ENCODE measurements at places on chromosomes 3 and 15.

DNA sequence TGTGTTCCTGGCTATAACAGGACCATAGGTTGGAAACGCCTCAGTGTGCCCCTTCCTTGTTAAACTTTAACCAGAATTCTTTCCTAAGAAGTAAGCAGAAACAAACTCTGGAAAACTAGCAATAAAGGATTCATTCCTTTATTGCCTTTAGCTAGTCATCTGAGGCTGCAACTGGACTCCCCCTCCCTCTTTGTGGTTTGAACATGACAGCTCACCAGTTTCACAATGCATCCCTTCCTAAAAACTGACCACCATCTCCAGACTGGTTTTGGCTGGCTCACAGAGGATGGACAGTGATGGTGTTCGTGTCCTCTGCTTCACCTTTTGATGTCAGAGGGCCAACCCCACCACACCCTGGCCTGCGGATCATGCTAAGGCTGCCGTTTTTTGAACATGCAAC lies 27.9 kb upstream of the TGFBR2 start:
- DNase-seq = no peak

GRCh38 chr15:78790027-78790426 lies 21.2 kb downstream of the ADAMTS7 start:
- DNase-seq = peak; percentile 17

DNA sequence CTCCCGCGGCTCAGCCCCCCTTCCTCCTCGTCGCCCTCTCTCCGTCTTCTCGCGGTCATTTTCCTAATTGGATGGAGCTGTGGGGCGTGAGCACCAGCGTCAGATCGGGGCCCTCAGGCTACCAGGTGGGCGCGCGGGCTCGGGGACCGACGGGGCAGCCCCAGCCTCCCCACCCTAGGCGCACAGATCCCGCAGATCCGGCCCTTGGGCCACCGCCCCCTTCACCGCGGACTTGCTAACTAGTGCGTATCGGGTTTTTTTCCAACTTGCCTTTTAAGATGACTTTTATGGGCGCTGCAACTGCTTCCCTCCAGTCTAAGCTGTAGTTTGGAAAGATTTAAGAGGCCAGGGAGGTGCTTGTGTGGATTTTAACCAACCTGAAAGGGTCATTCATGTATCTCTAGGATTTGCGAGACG lies 1.3 kb downstream of the ZNF710 start:
- peak; percentile 29 for DNase-seq

- DNase-seq = no peak
Measured at GRCh38 chr3:48797626-48798025, 50.0 kb downstream of the PRKAR2A start.

DNA sequence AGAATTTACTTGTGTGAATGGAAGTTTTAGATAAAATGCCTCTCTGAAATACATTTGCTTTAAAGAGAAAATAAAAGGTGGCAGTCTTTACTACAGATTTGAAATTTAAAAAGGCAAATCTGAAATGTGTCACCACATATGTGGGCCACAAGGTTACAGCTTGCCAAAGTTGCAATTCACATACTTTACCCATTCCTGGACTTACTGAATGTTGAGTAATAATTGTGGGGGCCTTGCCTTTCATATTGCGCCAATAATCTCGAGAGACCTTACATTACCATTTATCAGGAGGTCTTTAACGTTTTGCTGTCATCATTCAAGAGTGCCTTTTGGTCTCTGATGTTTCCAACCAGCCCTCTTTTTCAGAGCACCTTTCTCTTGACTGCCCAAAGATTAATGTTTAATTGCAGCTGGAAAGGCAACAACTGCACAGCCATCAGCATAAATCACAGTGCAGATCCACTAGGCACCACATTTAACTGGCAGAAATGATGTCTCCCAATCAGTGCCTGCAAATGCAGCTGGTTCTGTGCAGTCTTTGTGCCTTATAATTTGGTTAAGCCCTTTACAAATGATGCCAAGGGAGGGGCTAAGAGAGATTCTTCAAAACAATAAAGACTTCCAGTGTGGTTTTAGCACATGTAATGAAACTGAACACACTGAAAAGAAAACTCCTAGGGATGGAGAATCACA lies 206.8 kb downstream of the MAGI1 start:
- no peak for DNase-seq

DNA sequence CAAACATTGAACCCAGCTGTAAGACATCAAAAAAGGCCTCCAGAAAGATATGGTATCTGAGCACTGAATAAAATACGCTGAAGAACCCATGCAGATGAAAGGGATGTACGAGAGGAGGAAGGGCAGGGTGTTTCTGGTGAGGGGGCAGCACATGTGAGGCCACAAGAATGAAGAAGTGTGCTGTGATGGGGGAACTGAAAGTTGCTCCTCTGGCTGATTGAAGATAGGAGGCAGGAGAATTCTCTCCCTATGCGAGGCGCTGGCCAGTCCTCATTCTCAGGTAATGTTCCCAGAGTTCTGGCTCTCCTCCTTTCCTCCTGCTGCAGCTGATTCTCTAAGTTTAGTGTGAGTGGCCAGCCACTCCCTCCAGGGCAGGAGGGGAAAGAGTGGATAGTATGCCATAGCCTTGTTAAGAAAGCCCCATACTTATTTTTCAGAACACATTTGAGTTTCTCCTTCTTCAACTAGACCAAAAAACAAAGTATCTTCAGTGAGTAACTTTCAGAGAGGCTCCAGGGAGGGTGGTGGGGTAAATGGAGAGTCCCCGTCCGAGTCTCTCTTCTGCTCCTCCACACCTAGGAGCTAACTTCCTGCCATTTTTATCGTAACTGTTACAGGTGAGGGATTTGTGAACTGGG lies 26.9 kb upstream of the MYO1E start:
- DNase-seq = no peak

DNA sequence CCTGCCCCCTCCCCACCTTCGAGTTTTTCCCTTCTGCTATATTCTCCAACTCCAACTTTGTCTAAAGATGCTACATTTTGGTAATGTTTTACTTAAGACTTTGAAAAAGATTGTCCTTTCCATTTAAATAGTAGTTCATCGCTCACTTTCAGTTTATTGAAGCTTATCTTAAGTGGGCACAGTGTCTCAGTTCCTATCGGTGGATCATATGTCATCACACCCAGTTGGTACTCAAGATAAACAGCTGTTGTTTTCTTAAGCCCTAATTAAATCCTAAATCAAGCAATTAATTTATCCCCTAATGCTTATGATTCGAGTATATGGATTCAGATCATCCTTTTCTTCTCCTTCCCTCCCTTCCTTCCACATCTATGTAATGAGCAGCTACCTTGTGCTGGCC lies 210.7 kb downstream of the TLE3 start:
- peak; percentile 60 for DNase-seq

DNA sequence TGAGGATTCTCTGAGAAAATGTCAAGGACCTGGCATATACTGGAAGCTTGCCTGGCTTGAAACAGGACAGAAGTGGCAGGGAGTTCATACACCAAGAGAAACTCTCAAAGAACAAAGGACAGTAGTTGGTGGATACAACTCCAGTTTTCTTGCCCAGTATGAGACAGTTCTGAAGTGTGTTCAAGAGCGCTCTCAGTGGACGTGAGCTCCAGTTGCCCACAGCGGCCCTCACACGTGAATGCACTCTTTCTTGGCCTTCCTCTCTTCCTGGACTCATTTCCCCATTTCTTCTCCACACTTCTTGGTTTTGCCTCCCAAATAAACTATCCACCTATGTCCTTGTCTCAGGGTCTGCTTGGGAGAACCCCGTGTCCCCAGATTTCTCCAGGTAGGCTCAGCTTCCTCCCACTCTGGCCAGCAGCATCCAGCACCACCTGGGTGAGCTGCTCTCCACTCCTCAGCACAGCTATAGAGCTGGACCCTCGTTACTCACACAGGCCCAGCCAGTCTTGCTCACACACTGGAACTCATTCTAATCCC lies 54.5 kb downstream of the DCLK3 start:
- no peak for DNase-seq

DNA sequence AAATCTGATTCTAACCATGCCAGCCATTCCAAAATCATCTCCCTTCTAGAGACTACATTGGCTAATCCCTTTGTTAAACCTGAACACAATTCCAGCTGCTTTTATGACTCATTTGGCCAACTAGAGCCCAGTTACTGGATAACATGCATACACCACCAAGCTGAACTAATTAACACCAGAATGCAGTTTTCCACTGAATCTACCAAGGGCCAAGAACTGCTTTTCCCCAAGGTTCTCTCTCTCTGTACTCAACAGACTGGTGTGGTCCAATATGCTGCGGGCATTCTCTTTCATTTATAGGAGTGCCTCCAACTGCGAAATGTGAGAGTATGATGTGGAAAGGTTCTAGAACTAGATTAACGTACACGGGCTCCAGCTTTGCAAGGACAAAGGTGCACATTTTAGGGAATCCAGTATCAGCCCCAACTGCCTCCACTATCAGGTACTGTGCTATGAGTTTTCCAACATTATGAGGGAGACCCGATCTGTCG lies 1.5 kb downstream of the CHSY1 start:
- DNase-seq = peak; percentile 28
